CD4-positive, alpha-beta T cell treated with Interleukin-4 for 4 hours (primary cell): ENCODE measurements at places on chromosomes 13 and 19.

DNA sequence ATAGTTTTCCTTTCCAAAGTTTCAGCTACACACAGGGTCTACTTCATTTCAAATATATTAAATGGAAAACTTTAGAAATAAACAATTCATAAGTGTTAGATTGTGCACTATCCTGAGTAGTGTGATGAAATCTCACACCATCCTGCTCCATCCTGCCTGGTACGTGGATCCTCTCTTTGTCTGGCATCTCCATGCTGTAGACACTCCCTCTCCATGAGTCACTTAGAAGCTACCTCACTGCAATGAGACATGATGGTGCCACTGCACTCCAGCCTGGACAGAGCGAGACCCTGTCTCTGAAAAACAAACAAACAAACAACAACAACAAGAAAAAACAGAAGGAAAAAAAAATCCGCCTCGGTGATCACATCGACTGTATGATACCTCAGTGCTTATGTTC lies 191.8 kb downstream of the PCCA start:
- DNase-seq = no peak

DNA sequence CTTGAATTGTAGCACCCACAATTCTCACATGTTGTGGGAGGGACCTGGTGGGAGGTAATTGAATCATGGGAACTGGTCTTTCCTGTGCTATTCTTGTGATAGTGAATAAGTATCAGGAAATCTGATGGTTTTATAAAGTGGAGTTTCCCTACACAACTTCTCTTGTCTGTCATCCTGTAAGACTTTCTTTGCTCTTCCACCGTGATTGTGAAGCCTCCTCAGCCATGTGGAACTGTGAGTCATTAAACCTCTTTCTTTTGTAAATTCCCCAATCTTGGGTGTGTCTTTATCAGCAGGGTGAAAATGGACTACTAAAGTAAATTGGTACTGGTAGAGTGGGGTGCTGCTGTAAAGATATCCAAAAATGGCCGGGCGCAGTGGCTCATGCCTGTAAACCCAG lies 215.6 kb downstream of the LIG4 start:
- DNase-seq = no peak

GRCh38 chr19:23394511-23394910 lies 760 bp downstream of the ZNF91 start:
- peak; percentile 42 for DNase-seq

- no peak for DNase-seq
Measured at GRCh38 chr13:97189928-97190327, 32.2 kb upstream of the MBNL2 start.

- DNase-seq = no peak
Measured at GRCh38 chr19:1507192-1507660, 5.6 kb downstream of the ADAMTSL5 start.

GRCh38 chr19:9187191-9187590 lies 8.4 kb downstream of the OR7D2 start:
- DNase-seq = no peak
